Fibroblast of skin of right biceps (primary cell): ENCODE measurements at places on chromosomes 6 and 20.
A peak's percentile ranks its signal among the peaks of the same experiment; 100 is the strongest.

DNA sequence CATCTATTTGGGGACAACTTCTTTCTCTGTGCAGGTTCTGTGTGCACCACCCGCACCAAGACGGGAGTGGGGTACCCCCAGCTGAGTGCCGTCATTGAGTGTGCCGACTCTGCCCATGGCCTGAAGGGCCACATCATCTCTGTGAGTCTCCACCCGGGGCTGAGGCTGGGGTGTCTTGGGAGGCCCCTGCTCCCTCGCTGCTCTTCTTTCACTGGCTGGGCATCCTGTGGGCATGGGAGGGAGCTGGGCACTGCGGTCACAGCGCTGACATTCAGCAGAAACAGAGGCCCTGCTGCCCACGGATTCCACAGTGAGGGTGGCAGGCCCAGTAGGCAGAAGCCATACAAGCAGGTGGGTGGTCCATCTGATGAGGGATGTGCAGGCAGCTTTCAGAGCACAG lies 40.4 kb downstream of the GMPR start:
- no peak for DNase-seq

DNA sequence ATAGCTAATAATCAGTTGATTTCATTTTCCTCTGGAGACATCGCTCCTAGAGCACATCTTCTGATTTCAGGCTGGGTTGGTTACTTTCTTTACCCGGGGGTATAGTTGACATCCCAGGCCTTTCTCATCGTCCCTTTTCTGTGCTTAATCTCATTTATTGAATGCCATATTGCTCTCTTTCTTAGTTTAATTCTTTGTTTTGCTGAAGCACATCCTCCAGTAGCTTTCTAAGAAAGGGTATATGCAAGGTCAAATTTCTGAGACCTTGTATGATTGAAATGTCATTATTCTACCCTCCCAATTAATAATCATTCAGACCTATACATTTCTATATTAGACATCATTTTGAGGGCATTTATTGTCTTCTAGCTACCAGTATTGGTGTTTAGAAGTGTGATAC lies 2.6 kb upstream of the C20orf141 start:
- no peak for DNase-seq

DNA sequence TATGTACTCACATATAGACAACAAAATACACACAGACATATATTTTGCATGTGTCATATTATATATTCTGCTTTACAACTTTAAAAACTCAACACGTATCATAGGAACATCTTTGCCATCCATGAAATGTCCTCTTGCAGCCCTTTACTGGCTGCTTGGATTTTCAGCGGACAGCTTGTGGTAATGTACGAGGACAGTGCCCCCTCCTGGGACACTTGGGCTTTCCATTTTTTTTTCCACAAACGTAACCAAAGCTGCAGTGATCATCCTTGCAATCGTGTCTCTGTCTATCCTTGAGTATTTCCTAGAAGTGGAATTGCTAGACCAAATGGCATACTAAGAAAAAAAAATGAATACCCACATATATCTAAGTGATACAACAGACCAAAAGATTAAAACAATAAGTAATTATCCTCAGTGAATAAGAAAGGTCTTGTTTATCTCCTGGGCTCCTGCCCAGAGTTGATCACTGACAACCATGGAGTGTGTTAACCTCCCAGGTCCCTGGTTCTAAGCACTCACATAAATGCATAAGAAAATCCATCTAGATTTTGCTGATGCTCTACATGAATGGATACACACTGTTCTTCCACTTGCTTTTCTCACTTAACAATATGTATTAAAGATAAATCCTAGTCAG lies 18.1 kb downstream of the BPI start:
- DNase-seq: peak; percentile 59

GRCh38 chr6:84618836-84619235 lies 145.6 kb downstream of the TBX18 start:
- peak; percentile 78 for DNase-seq

DNA sequence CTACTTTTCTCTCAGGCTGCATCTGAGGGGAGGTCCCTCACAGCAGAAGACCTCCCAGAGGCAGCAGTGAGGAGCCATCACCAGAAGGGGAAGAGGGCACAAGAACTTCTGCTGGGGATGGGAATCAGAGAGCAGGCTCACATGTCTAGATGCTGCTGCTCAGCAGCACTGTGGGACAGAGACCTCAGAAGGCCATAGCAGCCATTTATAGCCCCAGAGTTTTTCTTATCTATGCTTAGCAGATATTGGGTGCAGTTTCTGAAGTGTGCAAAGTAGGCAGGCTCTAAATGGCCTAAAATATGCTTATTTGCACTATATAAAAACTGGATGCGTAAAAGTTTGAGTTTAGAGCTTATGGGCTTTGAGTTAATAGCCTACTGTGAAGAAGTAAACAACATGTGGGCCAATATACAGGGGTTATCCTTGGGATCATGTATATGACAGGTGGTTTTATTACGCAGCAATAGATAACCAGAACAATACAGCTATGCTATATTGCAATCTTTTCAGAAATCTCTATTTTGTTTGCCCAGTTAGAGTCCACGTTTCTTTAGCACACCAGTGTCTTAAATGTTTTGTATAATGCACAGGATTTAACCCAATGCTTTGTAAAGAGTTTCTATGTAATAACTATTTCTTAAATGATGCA lies 60.2 kb upstream of the TMEM244 start:
- DNase-seq: no peak

DNA sequence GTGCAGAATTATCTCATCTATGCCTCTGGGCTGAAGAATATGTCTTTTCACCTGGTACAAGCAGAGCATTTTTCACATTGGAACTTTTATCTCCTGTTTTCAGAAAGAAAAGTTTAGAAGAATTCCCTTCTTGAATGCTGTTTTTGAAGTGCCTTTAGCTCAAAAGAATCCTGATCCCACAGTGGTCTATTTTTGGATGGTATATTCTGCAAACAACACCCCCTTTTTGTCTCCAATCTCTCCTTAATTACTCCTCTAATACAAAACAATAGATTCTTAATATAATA lies 57.7 kb upstream of the HFE start:
- no peak for DNase-seq
